ENCODE measurements at places on chromosomes 4 and X. TPM values are rescaled to one million over a fixed set of nuclear protein-coding genes. Genes with fewer than 3 reads are reported as not detected.

The HPGDS gene
- not detected for total RNA-seq

The KLHL15 gene
- total RNA-seq = 15.6 TPM

The MUC7 gene
- total RNA-seq = not detected

The NDUFB11 gene
- 86.1 TPM for total RNA-seq

The CRMP1 gene
- total RNA-seq = 40.3 TPM

GRCh38 chr4:143402776-143403552, 66.3 kb downstream of the GAB1 start:
- H3K27me3 ChIP-seq = no peaks in the 10 kb centered on the region
- H3K4me3 ChIP-seq = no peak overlapping the region
- no peak for DNase-seq
- H3K36me3 ChIP-seq = no peaks in the 10 kb centered on the region
- no peak overlapping the region for H3K27ac ChIP-seq

DNA sequence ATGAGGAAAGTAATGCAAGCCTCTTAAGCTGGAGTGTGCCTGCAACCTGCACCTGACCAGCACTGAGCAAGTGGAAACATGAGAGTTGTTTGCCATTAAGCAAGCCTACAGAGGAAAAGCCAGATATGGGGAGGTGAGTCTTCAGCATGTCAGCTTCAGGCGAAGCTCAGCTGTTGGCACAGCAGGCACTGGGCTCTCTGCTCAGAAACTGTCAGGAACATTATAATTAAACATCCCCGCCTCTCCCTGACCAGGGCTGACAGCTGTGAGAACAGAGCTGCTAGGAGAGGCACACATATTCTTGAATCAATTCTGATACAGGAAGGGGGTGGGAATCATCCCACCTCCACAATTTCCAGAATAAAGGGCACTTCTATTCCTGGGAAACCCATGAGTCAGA, 19.0 kb upstream of the DCX start:
- H3K27me3 ChIP-seq = no peaks in the 10 kb centered on the region
- H3K4me3 ChIP-seq = no peak overlapping the region
- H3K27ac ChIP-seq = no peak overlapping the region

DNA sequence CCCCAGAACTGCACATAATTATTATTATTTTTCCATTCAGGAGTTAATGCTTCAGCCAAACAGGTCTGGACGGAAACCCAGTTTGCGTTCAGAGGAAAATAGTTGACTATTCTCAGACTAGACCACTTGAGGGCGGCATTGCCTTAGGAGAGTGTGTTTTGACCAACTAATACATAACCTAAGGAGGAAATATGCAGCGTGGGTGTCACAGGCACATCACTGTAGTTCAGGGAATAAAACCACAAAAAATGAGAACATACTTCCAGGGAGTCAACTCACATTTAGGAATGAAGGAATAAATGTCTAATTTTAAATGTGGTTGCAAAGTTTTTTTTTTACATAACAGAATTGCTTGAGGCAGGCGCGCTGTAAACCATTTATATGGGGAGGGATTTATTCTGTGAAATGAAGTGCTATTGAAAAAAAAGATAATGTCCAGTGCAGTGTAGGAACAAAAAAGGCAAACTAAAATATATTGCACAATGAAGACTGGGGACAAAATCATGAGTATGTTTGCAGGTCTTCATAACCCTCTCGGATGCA, 93.3 kb downstream of the SYNPO2 start:
- H3K4me3 ChIP-seq = no peak overlapping the region
- no peak overlapping the region for H3K27ac ChIP-seq
- no peaks in the 10 kb centered on the region for H3K36me3 ChIP-seq

- H3K27ac ChIP-seq = no peak overlapping the region
- no peaks in the 10 kb centered on the region for H3K36me3 ChIP-seq
- no peaks in the 10 kb centered on the region for H3K4me1 ChIP-seq
- no peak for DNase-seq
- no peak overlapping the region for H3K4me3 ChIP-seq
These were observed 23.6 kb downstream of the ADH4 start for GRCh38 chr4:99120501-99120900.

DNA sequence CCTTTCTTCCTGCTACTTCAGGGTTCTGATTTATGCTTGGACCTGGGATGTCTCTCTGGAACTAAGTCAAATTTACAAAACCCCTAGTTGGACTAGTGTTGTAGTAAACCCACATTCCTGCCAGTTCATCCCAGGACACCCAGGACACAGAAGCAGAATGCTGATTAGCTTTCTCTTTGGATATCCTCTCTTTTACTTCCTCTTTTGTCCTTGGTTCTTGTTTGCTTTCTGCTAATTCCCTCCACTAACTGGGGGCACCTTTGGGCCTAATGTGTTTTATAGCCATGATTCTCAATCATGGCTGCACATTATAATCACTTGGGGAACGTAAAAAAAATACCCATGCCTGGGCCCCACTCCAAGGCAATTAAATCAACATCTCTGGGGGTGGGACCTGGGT, 42.5 kb downstream of the LANCL3 start:
- H3K27ac ChIP-seq = no peak overlapping the region
- no peaks in the 10 kb centered on the region for H3K27me3 ChIP-seq
- no peaks in the 10 kb centered on the region for H3K36me3 ChIP-seq
- no peak for DNase-seq

- no peak for DNase-seq
- no peaks in the 10 kb centered on the region for H3K27me3 ChIP-seq
- peaks cover 4% of the 10 kb centered on the region for H3K4me1 ChIP-seq
- H3K4me3 ChIP-seq = no peak overlapping the region
These were observed 240.8 kb upstream of the PPARGC1A start for GRCh38 chr4:24130637-24131036.

DNA sequence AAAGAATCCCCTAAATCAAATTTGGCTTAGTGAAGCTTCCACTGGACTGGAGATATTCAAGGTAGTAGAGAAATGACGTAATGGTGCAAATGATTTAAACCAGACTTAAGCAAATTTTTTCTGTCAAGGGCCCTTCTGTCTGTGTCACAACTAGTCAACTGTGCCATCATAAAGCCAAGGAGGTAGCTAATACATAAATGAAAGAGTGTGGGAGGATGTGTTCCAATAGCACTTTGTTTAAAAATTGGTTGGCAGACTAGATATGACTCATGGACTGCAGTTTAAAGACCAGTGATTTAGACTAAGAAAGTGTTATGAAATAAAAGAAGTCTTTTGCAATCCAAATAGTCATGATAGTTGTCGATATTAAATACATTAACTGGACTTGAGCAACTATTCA, 24.3 kb upstream of the TEX13C start:
- no peak overlapping the region for H3K4me3 ChIP-seq
- H3K36me3 ChIP-seq = no peaks in the 10 kb centered on the region
- H3K27ac ChIP-seq = no peak overlapping the region

GRCh38 chr4:6463311-6464289, 8.8 kb downstream of the PPP2R2C start:
- H3K4me3 ChIP-seq = no peak overlapping the region
- peak; percentile 67 for DNase-seq
- peaks cover 2% of the 10 kb centered on the region for H3K27me3 ChIP-seq
- H3K4me1 ChIP-seq = peaks cover 5% of the 10 kb centered on the region
- H3K36me3 ChIP-seq = no peaks in the 10 kb centered on the region

GRCh38 chr4:32145987-32146386, 1425.8 kb downstream of the PCDH7 start:
- no peak overlapping the region for H3K27ac ChIP-seq
- H3K4me1 ChIP-seq = no peaks in the 10 kb centered on the region
- no peak overlapping the region for H3K4me3 ChIP-seq
- peak; percentile 69 for DNase-seq
- no peaks in the 10 kb centered on the region for H3K27me3 ChIP-seq

DNA sequence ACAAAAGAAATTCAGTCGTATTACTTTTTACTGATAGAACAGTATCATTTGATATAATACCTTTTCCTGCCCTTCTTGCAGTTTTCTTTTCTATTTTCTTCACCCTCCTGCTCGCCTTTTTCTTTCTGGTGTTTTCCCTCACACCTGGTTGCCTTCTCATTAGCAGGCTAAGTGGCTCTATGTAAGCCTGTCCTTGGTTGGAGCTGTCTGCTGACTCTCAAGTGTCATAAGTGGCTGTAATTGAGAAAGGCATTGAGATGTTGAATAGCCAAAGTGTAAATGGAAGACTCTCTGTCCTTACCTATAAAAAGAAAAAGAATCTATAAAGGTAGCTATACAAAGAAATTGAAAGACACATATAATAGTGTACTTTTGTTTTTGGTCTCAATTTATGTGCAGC, 180.7 kb downstream of the ADGRL3 start:
- no peak overlapping the region for H3K4me3 ChIP-seq
- H3K4me1 ChIP-seq = no peaks in the 10 kb centered on the region
- DNase-seq = peak; percentile 49
- H3K36me3 ChIP-seq = no peaks in the 10 kb centered on the region

- H3K36me3 ChIP-seq = no peaks in the 10 kb centered on the region
- no peaks in the 10 kb centered on the region for H3K4me1 ChIP-seq
- no peak overlapping the region for H3K27ac ChIP-seq
- no peak overlapping the region for H3K4me3 ChIP-seq
These were observed 119.4 kb upstream of the FAM9B start for GRCh38 chrX:9153300-9153699.

- H3K27ac ChIP-seq = no peak overlapping the region
- H3K4me1 ChIP-seq = peaks cover 6% of the 10 kb centered on the region
- no peak for DNase-seq
- H3K4me3 ChIP-seq = no peak overlapping the region
- H3K36me3 ChIP-seq = no peaks in the 10 kb centered on the region
- H3K27me3 ChIP-seq = no peaks in the 10 kb centered on the region
These were observed 84.8 kb downstream of the STOX2 start for GRCh38 chr4:183989931-183990330.

All from endodermal cell (in vitro differentiated cells).